LoVo (cell line): ENCODE measurements at places on chromosomes 11 and 22.

DNA sequence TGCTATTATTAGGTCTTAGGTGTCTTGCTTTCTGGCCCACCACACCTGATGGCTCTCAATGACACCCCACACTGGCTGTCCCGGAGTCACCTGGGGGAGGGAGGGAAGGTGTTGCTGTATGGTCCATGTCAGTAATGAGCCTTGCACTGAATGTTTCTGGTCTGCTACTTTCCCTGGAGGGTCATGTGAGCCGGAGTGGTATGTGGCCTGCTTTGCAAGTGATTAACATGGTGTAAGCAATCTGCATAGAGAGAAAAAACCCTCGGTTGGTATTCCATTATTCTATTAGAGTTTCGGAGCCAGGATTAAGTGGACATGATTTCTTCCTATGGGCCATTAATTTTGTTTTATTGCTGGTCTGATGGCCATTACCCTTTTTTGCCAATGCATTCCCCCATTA, 63.9 kb downstream of the PKNOX2 start:
- DNase-seq = no peak

DNA sequence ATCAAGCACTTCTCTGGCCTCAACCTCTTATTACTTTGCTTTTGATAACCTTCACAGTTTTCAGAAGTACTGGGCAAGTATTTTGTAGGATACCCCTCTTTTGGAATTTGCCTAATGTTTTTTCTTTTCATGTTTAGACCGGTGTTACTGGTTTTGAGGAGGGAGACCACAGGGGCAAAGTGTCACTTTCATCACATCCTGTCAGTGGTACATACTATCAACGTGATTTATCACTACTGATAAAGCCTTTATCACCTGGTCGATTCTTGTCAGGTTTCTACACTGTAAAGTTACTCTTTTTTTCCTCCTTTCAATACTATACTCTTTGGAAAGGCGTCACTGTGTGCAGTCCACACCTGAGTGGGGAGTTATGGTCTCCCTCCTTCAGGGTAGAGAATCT, 26.7 kb downstream of the QSER1 start:
- no peak for DNase-seq

- no peak for DNase-seq
Observed at GRCh38 chr22:26097840-26098239, 71.4 kb upstream of the SEZ6L start.

- no peak for DNase-seq
Observed at GRCh38 chr11:70669871-70670675, 271.7 kb downstream of the CTTN start.

- DNase-seq = peak; percentile 48
Observed at GRCh38 chr11:61969838-61970662, 2.6 kb upstream of the FTH1 start.

GRCh38 chr11:107651672-107652071, 60.2 kb downstream of the SLN start:
- DNase-seq = no peak

GRCh38 chr22:20887375-20887774, 28.6 kb downstream of the SNAP29 start:
- no peak for DNase-seq

DNA sequence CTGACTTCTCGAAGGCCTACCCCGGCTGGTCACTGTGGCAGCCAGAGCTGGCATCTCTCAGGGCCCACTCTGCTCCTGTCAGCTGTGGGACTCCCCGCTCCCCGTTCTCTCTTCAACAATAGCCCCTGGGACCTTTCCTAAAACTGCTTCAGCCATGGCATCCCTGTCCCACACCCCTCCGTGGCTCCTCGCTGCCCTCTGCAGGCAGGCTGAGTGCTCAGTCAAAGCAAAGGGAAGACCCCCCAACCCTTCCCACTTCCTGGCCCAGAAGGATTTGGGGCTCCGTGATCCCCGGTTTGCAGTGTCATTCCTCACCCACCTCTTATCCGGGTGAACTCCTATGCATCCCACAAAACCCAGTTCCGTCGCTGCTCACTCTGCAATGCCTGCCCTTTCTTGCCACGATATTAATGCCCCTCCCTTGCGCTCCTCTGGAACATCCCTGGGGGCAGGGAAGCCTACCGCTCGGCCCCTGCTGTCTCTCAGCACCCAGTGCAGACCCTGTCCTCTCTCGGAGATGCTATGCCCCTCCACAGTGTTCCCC, 1.6 kb upstream of the TH start:
- DNase-seq = no peak

- DNase-seq = no peak
Observed at GRCh38 chr11:92596596-92597317, 372.1 kb downstream of the FAT3 start.

DNA sequence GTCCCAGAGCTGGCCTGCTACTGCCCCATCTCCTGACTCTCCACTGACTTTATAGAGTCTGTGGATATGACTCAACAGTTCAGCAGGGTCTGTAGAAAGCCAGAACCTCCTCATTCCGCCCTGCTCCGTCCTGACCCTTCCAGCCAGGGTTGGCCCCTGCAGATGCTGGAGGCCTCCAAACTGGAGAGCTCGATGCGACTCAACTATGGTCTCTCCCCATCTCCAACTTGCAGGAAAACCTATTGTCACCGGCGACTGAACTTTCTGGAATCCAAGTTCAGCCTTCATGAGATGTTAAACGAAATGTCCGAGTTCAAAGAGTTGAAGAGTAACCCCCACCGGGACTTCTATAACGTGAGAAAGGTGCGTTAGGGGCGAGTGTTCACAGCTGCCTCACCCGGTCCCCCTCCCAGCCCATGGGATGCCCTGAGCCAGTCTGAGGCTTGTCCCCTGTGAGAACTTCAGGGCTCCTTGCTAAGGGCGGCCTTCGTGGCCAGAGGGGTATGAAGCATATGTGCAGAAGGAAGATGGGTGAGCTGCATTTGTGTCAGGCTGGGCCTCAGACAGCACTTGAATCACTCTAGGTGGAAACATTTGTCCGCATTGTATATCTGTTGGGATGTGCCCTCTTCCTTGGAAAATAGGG, 32.1 kb downstream of the AMPD3 start:
- no peak for DNase-seq

DNA sequence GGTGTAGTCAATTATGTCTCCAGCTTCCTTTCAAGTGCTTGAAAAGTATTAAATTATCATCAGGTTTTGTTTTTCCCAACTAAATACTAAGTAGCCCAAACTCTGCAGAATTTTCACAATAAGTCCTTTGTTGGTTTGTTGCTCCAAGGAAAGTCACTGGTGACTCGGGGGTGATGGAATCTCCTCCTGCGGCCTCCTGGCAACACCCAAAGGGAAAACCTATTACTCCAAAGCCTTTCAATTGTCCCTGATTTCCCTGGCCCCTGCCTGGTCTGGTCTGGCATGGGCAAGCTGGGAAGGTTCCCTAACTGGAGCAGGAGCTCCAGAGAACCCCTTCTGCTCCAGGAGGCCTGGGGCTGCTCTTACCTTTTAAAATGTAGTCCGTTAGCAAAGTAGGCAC, 47.9 kb downstream of the FEZ1 start:
- no peak for DNase-seq

- DNase-seq = no peak
Observed at GRCh38 chr11:67119585-67120391, 725 bp downstream of the KDM2A start.

GRCh38 chr11:68214173-68215086, 1.3 kb upstream of the KMT5B start:
- DNase-seq = no peak

GRCh38 chr11:27058456-27058855, 17.8 kb downstream of the BBOX1 start:
- DNase-seq = no peak

DNA sequence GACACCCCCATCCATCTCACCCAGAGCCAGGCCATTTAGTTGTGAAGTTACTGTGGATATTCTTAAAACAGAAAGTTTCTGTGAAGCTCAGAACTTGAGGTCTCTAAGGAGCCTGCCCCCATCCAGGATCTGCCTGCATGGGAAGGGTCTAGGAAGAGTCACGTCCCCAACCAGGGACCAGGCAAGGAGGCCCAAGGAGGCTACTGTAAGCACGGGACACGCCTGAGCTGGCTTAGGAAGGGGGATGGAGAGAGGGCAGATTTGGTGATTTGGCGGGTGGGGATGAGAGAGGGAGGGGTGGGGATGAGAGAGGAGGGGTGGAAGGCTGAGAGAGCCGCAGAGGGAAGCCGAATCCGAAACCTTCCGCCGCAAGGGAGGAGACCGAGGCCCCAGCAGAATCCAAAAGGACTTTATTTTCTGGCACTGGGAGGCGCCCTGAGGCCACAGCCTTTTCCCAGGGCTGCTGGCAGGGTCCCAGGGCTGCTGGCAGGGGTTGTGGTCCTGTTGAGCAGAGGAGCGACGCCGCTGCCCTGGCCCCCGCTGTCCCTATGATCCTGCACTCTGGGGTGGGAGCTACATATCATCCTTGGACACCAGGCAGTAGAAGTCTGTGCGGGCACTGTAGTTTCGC, 9.4 kb downstream of the SIGIRR start:
- DNase-seq = no peak

GRCh38 chr11:8910649-8911026, 351 bp upstream of the AKIP1 start:
- no peak for DNase-seq

DNA sequence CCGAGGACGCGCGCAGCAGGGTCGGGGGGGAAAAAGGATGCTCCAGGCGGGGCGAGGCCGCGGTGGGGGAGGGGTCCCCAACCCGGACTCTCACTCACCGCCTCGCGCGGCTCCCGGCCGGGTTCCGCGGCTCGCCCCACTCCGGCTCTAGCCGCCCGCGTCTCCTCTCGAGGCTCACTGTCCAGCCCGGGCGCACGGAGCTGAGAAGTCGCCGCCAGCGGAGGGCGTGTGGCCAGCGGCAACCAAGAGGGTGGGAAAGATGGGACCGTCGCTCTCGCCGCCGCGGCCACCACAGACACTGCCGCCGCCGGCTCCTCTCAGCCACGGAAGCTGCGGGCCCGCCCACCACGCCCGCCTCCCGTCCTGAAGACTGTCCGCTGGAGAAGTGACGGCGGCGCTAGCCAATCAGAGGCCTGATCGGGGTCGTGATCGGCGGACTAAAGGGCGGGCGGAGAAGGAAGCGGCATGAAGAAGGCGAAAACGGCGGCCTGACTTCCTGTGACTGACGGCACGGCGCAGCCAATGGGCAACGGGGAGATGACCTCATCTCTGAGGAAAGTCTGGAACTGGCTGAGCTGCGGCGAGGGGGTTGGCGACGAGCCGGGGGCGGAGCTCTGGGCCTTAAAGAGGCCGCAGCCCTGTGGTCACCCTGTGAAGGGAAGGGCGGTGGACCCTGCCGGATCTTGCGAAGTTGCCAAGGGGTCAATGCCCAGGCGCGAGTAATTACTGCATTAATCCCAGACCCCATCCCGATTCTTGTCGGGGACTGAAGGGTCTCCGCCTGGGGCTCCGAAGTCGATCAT, at the start of gene MRTFA:
Gene MRTFA, minus strand, starts transcription at position 340 of the 803 bp plus-strand sequence.
- DNase-seq = peak; percentile 99

DNA sequence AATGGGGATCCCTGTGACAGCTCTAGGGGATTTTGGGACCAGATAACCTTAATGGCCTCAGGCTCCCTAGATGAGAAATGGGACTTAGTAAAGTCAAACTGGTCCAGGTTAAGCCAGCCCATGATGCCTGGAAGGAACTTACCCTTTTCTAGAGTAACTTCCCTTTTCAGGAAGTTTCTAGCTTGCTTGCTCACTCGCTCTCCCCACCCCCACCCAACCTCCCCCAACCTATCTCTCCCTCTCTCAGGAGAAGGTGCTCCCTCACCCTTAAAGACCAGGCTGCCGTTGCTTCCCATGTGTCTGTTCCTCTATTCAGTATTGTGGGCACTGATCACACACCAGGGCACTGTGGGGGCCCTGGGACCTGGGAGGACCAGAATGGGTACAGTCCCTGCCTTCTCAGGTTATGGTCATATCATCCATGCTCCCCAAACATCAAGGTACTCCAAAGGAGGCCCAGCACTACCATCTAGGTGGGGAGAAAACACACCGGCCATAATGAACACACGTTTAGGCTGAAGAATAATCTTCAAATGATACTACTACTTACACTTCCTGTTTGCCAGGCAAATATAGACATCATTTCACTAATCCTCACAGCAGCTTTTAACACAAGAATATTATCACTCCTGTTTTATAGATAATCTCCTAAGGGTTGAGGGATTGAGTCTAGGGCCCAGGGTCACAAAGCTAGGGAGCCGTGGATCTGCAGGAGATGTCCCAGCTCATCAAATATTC, 18.2 kb downstream of the KCNQ1OT1 start:
- no peak for DNase-seq

GRCh38 chr11:31815711-31816467, 4.8 kb upstream of the PAX6 start:
- DNase-seq = no peak

- DNase-seq = peak; percentile 36
Observed at GRCh38 chr22:22201185-22201929, 43.2 kb upstream of the VPREB1 start.

GRCh38 chr11:3169255-3170043, 4.3 kb upstream of the OSBPL5 start:
- no peak for DNase-seq

DNA sequence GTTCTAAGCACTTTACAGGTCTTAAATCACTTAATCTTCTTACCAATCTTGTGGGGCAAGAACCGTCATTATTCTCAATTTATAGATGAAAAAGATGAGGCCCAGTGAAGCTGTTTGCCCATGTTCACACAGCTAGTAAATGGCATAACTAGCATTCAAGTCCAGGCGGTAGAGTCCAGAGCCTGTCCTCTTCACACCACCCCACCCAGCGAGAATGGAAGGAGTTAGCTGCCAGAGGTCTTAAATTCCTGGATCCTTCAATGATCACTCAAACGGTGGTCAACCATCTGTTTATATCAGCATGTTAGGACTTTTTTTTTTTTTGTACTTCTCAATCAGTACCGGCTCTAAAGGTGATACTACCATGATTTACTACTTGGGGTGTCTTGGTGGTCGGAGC, 43.3 kb downstream of the PARVA start:
- DNase-seq = no peak

DNA sequence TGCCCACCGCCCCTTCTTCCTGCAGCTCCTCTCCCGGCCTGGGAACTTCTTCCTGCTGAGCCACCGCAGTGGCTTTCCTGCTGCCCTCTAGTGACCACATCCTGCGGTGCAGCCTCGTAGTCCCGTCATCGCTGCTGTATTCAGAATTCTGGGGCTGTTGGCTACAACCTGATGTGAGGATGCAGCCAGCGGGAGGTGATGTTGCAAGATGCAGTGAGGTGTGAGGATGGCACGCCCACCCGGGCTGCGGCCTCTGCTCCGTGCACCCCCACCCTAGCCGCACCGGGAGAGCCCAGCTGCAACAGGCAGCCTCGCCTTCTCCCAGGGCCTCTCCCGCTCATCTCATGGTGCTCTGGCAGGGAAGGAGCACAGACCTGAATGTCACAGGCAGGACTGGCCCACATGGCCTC, 10.1 kb downstream of the CHST1 start:
- DNase-seq = peak; percentile 61

DNA sequence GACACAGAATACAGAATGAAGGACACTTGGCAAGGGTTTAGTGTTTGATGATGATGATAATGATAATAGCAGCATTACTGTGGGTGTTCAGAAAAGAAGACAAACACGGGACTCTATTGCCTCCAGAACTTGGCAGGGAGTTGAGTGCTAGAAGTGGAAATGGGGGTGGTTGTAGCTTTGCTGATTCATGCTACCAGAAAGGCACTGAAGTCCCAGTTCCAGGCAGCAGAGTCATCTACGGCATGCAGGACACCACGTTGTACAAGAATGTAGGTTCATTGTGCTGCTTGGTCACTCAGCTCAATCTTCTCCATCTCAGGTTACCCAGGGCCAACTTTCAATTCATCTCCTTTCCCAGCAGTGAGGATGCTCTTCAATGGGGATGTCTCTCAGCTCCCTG, 115.7 kb downstream of the NTM start:
- DNase-seq = no peak
